Umbilical cord (tissue), 2 donors: ENCODE measurements at places on chromosomes 12 and 14.

- no peak for DNase-seq
Observed at GRCh38 chr12:124581307-124582107, 14.1 kb upstream of the NCOR2 start.

GRCh38 chr12:76030341-76031080, 1.1 kb downstream of the PHLDA1 start:
- no peak for DNase-seq

DNA sequence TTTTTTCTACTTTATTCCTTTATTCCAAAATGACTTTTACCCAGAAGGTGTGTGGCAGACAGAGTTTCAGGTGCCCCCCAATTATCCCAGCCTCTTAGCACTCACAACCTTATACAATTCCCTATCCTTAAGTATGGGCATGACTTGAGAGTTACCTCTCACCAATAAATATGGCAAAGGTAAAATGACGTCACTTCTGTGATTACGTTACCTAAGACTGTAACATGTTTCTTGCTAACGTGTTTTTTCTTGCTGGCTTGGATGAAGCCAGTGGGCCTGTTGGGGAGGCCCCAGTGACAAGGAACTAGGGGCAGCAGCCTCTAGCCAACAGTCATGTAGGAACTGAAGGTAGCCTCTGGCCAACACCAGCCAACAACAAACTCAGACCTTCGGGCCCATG, 13.3 kb upstream of the TUNAR start:
- no peak for DNase-seq

DNA sequence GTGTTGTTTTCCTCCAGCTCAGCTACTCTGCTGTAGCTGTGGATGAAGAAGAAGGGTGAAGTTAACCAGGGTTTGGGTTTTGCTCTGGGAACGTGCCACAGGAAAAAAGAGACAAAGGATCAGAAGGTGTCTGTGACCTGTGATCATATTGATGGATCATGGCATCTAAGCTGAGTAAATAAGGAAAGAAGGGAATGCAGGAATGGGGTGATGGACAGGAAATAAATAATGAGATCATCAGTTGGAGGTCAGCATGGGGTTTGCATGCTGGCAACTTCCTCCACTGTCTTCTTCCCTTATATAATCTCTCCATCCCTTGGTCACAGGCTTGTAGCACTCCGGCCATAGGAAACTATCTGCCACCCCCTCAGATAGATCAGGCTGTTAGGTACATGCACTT, 430.3 kb upstream of the PDE3A start:
- no peak for DNase-seq

DNA sequence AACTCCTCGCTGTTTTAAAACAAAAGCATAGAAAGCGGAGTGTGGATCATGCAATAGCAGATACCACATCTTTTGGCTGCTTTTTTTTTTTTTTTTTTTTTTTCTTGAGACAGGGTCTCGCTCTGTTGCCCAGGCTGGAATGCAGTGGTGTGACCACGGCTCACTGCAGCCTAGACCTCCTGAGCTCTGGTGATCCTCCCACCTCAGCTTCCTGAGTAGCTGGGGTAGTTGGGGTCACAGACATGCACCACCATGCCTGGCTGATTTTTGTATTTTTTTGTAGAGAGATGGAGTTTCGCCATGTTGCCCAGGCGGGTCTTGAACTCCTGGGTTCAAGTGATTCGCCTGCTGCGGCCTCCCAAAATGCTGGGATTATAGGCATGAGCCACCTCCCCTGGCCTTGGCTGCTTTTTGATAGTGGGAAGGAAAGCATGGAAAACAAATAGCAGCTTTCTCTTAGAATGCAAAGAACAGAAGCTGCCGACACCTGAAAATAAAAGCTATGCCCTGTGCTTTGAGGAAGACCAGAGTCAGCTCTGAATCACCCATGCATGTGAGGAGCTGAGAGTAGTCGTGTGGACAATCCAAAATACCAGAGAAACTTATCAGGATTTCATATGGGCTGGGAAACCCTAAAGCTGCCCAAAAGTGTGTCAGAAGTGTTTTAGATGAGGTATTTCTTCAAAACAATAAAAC, 3.6 kb upstream of the ELK3 start:
- peak; percentile 66 for DNase-seq

- DNase-seq = peak; percentile 1
Observed at GRCh38 chr14:38469156-38469555, 213.3 kb upstream of the CLEC14A start.

GRCh38 chr12:74725154-74725553, 187.5 kb downstream of the ATXN7L3B start:
- peak; percentile 3 for DNase-seq

DNA sequence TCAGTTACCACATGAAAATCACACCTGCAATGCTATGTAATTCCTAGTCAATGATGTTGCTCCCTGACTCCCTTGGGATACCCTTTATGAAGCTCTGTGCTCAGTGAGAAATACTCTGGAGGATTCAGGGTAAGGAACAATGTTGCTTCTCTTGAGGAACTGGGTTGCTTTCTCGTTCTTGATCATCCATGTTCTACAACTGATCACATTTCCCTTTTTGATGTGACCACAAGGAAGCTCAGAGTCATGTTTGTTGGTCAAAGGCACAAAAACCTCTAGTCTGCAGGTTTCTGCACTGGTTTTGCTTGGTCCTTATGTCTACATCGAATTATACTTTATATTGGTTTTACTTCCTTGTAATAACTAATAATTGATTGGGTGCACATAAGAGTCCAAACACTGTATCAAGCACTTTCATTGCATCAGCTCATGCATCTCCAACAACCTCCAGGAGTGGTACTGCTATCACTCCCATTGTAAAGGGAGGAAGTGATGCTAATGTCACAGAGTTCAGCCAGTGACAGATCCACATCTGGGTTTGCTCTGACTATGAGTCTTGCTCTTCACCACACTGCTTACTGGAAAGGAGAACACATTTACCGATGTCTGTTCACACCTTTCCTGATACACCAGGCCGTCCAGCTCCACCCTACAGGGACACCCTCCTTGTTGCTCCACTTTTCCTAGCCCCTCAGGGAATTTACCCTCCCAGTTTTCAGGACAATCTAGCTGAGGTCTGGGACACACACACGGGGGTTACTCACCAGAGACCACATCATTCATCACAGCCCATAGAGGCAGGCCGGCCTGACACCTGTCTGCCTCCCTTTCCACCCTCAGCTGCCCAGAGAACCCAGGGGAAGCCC, 41.0 kb downstream of the CMKLR1 start:
- DNase-seq = no peak

- DNase-seq = peak; percentile 64
Observed at GRCh38 chr12:31220633-31221550, 105.1 kb downstream of the SINHCAF start.

- peak; percentile 35 for DNase-seq
Observed at GRCh38 chr12:105783983-105784947, 354.5 kb downstream of the NUAK1 start.

GRCh38 chr12:24424889-24425600, 475.6 kb upstream of the SOX5 start:
- peak; percentile 34 for DNase-seq

GRCh38 chr12:104976703-104977102, 9.4 kb upstream of the NOPCHAP1 start:
- no peak for DNase-seq

GRCh38 chr12:54870617-54871016, 16.3 kb downstream of the MUCL1 start:
- DNase-seq = no peak

GRCh38 chr14:89807892-89808291, 146.6 kb downstream of the EFCAB11 start:
- DNase-seq = no peak

DNA sequence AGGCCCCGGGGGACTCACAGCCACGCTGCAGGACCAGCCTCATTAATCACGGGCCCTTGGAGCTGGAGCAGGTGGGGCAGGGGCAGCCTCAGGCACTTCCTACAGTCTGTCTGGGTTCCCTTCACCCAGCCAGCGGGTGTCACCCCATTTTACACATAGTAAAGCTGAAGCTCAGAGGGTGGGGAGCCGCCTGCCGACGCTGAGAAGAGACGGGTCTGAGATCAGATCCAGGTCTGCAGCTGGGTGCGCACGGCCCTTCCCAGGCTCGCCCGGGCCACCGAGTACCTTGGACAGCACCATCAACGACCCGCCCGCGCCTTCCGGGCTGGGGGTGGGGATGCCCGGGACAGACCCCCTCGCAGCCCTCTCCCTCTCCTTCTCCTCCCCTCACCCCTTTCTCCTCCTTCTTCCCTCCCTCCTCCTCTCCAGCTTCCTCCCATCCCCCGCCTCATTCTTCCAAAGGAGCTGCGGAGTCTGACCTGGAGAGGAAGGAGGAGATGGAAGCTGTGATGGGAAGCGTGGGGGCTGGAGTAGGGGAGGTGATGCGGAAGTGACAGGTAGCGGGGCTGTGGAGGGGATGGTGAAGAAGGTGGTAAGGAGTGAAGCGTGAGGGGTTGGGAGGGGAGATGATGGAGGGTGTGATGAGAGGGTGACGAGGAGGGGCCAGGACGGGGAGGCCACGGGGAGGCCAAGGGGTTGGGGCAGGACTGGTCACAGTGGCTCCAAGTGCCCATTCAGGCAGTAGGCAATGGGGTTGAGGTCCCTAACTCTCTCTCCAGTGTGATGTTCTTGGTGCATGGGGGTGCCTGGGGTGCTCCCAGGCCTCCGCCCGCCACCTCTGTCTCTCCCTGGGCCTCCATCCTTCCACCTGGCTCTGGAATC, 8.8 kb downstream of the DTX1 start:
- no peak for DNase-seq

DNA sequence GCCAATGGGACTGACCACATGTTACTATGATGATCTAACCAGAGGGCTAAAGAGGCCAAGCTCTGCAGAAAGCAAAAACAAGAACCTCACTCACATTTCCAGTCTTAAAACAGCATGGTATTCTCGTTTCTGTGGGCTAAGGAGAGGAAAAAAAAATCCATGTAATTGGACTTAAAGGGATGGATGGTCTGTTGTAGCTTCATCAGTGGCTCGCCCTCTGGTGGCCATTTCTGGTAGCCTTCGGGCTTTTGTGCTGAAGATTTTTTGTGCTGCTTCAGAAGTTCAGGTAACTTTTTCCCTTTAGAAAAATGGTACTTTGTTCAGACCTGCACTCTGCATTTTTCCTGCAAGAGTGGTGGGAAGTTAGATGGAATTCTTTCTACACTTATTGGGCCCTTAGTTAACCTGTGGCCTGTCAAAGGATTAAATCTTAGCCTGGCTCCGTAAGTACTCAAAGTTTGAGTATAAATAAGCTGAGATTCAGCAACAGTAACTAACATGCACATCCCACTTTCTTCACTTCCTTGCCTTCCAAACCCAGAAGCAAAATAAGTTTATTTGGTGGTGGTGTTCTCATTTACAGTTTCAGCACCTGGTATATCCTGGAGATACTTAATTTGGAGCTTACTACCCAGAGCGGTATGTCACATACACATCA, 22.3 kb downstream of the DCAF4 start:
- DNase-seq = peak; percentile 57

DNA sequence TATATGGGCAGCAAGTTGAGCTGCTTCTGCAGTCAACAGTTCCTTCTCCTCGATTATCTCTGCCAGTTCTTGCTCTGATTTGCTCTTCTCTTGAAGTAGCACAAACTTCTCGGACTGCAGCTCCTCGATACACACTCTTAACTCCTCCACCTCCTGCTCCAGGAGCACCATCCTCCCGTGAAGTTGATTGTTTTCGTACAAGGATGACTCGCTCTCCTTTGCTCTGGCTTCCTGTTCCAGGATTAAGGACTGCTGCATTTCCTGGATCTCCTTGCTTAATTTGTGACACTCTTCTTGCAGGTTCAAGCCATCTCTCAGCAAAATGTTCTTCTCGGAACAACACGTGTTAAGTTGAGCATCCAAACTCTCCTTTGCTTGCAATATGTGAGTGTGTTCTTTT, 56.2 kb upstream of the VPS33A start:
- DNase-seq = no peak

- no peak for DNase-seq
Observed at GRCh38 chr12:109670731-109671130, 42.9 kb upstream of the FAM222A start.
